GM13976 (cell line): ENCODE measurements at places on chromosomes 6 and 20.

DNA sequence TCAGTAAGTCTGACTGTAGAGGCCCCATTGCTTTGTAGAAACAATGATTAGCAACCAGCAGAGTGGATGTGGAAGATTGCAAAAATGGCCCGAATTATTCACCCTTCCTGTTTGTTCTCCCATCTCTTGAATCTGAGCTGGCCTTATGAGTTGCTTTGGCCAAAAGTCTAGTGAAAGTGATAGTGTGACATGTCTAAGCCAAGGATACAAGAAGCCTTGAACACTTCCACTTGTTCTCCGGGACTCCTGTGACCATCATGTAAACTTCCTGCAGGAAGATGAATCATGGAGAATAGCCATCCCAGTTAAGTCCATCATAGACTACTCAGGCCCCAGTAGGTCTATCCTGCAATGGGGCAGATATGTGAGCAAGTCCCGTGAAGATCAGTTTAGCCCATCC, 252.0 kb upstream of the JAG1 start:
- no peak for DNase-seq

DNA sequence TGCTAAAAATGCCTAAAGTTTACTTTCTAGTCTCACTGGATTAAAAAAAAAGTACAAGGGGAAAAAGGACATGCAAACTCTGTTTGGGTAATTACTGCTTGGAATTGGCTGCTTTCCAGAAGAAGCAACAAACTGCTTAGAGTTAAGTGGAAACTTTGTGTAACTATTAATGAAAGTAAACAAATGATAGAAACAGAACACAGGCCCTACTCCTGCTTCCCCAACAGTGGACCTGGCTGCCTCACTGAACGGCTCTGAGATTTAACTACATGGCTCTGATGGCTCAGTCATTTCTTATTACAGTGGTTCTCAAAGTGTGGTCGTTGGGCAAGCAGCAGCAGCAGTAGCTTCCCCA, 108.5 kb downstream of the MAN1A1 start:
- no peak for DNase-seq

- DNase-seq = peak; percentile 30
Observed at GRCh38 chr6:148166339-148166968, 176.2 kb upstream of the SASH1 start.

DNA sequence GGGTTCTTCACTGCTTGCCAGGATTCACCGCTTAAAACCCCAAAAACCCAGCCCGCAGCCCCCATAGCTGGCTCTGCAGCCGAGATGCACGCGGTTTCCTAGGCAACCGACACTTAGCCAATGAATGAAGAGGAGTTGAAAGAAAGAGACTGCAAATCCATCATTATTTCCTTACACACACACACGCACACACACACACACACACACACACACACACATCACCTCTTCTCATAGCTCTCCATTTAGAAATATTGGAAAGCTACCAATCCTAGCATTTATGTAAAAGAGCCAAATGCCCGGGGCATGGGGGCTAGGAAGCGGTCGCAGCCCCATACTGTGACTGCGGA, 3.4 kb upstream of the TUBB2B start:
- no peak for DNase-seq

DNA sequence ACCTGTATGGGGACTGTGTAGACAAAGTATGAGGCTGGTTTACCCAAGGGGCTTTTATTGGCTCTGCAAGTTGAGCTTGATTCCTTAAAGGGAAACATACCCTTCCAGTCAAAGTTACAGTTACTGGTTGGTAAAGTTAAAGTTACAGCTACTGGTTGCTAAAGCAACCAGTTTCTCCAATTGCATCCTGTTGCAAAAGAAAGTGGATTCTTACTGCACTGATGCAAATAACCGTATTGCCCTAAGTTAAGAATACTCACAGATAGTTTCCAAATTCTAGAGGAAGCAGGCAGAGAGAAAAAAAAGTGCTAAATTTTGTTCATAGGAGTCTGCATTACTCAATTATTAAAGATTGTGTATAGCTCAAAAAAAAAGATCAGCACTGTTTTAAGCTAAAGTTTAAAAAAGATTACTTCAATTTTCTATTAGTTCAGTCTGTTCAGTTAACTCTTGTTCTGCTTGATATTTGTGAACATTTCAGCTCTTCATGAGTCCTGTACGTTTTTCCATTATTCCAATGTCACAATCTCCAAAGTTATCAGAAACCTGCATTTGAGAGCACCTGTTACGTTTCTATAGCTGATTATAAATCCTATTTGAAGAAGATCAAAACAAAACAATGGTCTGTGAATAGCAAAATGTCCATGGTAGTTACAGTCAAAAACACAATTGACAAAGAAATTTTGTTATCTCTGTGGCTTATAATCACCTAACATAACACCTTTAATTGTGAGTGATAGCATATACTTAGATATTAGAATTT, 8.6 kb upstream of the IL22RA2 start:
- DNase-seq = no peak

GRCh38 chr6:73308712-73309534, 45.2 kb downstream of the DPPA5 start:
- DNase-seq = no peak

GRCh38 chr6:87875781-87876180, 171.9 kb upstream of the SPACA1 start:
- DNase-seq = no peak

GRCh38 chr20:49810491-49811190, 2.0 kb upstream of the SLC9A8 start:
- no peak for DNase-seq

DNA sequence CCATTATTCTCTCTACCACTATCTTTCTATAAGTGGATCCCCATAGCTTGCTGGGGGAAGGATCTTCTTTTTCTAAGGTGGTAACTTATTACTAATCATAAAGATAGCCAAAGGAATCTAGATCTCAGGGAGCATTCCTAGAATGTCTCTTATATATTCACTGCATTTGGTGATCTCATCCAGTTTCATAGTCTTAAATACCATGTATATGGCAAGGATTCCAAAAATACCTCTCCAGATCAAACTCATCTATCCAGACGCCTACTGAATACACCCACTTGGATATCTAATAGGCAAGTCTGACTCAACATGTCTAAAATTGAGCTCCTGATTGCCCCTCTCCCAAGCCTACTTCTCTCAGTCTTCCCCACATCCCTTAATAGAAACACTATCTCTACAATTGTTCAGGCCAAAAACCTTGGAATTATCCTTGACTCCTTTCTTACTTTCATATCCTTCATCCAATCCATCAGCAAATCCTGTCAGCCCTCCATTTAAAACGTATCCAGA, 264.4 kb downstream of the HACE1 start:
- DNase-seq = no peak

GRCh38 chr20:33005908-33006775, 1.4 kb upstream of the BPIFB2 start:
- no peak for DNase-seq

DNA sequence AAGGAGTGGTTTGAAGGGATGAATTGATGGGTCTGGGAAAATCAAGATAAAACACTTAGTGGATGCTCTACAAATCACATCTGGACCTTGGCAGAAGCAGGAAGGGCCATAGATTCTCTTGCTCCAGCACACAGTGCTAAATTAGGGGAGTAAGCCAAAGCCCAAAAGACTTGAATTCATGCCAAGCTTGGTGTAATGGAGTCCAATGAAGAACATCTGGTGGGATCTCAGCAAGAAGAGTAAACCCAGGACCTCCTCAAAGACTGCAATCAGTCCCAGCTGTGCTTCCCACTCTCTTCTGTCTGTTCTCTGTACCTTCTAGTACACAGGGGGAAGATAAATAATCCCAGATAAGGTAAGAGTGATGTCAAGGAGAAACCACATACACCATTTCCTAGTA, 683.4 kb downstream of the RNF144B start:
- DNase-seq = no peak

DNA sequence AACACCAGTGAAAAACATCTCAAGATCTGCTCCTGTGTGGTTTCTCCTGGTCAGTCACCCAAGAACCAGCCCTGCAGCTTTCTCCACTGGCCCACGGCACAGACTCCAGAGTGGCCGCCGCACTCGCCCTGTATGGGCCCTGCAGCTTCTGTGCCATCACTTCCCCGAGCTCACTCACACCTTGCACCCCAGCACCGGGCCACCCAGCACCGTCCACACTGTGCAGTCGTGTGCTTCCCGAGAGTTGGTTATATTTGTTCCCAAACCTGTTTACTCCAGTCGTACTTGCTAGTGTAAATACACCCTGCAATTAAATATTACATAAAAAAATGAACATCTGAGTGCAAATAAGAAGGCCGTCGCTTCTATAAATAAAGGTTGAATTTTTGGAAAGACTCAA, 341.7 kb downstream of the CDH26 start:
- no peak for DNase-seq

DNA sequence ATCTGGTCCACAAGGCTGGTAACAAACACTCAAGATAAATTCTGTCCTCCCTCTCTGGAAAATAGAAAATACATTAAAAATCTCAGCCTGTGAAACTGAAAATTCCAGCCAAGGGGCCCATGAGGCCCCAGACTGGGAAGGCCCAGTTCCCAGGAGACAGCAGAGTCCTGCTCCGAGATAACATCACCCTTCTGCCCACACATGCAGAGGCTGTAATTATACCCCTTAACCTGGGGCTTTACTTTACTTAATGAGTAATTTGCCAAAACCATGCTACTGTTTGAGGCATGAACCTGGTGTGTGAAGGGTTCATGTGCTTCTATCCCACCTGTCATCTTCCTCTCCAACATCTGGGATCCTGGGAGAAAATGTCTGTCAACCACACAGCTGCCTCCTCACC, 398.9 kb upstream of the SULF2 start:
- DNase-seq = no peak

DNA sequence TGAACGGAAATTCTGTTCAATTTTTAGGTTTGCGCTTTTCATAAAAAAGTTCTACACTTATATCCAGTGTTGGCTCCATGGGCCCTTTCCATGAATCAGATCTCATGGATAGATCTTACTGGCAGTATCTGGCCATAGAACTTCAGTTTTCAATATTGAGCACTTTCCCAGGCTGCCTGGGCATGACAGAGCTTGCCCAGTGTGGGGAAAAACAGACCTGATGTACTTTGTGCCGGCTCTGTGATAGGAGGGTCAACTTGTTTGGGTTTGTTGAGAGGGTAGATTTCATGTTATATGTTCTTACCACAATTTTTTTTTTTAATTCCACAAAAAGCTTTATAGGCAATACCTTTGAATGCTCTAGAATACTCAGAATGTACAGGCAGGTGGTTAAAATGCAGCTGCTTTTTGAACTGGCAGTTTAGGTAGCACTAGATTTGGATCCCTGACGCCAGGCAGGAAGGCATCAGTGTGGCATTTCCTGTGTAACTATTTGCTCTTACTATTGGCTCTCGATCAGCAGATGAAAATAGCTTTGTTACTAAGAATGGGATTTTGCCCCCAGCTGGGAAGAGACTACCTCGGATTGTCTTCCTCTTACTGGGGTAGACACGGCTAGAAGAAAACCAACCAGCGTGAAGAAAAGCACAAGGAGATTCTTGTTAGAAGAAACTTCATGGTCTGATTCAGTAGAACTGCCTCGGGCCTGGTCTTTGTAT, 404.9 kb upstream of the SOX4 start:
- DNase-seq = no peak

GRCh38 chr6:84403545-84403944, 176.1 kb upstream of the CEP162 start:
- DNase-seq = no peak

DNA sequence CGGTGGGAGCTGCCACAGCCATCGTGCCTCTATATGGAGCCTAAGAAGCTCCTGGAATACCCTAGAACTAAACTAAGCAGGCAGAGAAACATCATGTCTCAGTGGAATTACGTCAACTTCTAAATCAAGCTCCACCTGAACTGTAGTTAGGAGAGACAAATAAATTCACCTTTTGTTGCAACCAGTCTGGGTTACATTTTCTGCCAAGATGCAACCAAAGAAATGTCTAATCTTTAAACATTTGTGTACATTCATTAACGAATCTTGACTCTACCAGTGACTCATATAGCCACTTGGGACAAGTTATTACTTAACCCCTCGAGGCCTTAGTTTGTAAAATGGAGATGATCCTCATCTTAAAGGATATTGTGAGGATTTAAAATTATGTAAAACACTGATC, 8.9 kb downstream of the PTPRK start:
- DNase-seq = no peak

GRCh38 chr6:45816674-45817297, 198.9 kb downstream of the CLIC5 start:
- no peak for DNase-seq

GRCh38 chr6:163417595-163417994, 3.1 kb downstream of the QKI start:
- no peak for DNase-seq

- DNase-seq = no peak
Observed at GRCh38 chr6:14053811-14054210, 63.8 kb upstream of the CD83 start.

- DNase-seq = no peak
Observed at GRCh38 chr20:45096781-45097180, 4.1 kb downstream of the KCNS1 start.

DNA sequence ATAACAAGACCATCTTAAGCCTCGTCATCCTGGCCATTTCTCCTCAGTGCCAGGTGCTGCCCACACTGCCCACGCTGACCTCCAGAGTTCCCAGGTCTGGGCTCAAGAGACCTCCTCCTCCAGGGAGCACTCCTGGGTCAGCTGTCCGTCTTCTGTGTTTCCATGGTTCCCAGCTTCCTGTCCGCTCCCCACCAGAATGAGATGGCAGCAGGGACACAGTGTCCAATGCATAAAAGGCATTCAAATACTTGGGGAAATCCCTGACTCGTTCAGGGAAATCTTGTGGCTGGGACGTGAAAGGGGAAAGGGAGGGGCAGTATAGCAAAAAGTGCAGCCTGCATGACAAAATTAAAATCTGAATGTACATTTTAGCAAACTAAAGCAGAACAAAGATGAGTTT, 54.3 kb downstream of the SLC23A2 start:
- DNase-seq = peak; percentile 58

DNA sequence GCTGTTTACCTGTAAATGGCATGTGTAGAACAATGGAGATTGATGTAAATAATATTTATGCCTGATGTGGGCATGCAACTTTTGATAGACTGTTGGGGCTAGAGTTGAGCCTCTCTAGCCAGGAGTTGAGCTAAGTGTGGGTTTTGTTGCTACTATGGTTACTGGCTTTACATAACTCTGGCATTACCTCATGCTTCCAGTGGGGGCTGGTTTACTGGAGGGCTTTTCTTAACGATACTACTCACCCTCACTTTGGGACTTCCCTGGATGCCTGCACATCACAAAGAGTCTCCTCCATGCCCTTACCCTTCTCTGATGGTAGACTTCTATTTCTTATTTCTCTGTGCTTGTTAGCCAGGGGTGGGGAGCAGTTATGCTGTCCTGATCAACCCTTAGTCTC, 524.6 kb upstream of the CDH4 start:
- DNase-seq = no peak
